ENCODE measurements at places on chromosomes 1 and 21. TPM values are rescaled to one million over a fixed set of nuclear protein-coding genes. Genes with fewer than 3 reads are reported as not detected.

DNA sequence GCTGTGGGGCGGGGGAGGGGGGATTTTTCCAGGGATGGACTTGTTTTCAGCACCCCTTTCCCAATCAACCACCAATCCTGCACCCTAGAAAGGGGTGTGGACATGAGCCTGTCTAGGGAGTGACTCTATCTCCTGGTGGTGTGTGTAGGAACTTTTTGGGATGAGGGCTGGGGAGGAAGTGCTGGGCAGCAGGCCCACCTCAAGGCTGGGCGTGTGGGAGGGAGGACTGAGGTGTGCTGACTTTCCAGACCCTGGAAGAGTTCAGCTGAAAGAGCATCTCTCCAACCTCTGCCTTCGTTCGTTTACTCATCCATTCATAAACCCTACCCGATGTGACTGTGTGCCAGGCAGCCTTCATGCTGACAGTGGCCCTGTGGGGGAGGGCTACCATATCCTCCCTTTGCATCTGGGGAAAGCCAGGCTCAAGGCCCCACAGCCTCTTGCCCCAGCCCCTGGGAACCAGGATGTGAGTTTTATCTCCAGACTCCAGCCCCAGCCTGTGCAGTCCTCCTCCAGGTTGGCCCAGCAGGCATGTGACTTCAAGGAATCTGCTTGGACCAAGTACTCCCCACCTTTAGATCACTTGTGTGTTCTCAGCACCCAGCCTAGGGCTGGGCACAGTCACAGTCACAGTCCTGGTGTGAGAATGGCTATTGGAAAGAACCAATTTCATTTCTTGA, 6.7 kb downstream of the KNCN start:
- no peak for DNase-seq
- H3K27ac ChIP-seq: no peak overlapping the region
- peaks cover 8% of the 10 kb centered on the region for H3K4me1 ChIP-seq

- DNase-seq: no peak
- peaks cover 21% of the 10 kb centered on the region for H3K36me3 ChIP-seq
- no peak overlapping the region for H3K4me3 ChIP-seq
Observed at GRCh38 chr1:193265716-193266115, 79.3 kb upstream of the B3GALT2 start.

DNA sequence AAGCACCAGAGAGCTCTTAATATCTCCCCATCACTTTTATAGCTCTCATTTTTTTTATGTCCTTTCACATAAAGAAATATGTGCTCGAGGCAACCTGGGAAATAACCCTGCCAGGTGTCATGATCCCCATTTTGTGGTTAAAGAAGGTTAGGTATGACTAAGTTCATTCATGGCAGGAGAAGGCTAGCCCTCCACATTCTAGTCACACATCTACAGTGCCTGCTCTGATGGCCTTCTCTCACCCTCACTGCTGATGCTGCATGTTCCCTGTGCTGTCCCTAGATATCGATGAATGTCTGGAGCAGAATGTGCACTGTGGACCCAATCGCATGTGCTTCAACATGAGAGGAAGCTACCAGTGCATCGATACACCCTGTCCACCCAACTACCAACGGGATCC, 187.5 kb downstream of the TPR start:
- no peak for DNase-seq
- H3K4me3 ChIP-seq: no peak overlapping the region
- no peaks in the 10 kb centered on the region for H3K36me3 ChIP-seq
- peaks cover 15% of the 10 kb centered on the region for H3K4me1 ChIP-seq
- H3K27me3 ChIP-seq: peaks cover 4% of the 10 kb centered on the region

- H3K36me3 ChIP-seq: no peaks in the 10 kb centered on the region
- H3K4me3 ChIP-seq: peak overlapping the region; percentile 54
- no peak overlapping the region for H3K27ac ChIP-seq
- DNase-seq: no peak
- H3K27me3 ChIP-seq: peaks cover 24% of the 10 kb centered on the region
Observed at GRCh38 chr1:21659924-21660326, 9.2 kb downstream of the RAP1GAP start.

DNA sequence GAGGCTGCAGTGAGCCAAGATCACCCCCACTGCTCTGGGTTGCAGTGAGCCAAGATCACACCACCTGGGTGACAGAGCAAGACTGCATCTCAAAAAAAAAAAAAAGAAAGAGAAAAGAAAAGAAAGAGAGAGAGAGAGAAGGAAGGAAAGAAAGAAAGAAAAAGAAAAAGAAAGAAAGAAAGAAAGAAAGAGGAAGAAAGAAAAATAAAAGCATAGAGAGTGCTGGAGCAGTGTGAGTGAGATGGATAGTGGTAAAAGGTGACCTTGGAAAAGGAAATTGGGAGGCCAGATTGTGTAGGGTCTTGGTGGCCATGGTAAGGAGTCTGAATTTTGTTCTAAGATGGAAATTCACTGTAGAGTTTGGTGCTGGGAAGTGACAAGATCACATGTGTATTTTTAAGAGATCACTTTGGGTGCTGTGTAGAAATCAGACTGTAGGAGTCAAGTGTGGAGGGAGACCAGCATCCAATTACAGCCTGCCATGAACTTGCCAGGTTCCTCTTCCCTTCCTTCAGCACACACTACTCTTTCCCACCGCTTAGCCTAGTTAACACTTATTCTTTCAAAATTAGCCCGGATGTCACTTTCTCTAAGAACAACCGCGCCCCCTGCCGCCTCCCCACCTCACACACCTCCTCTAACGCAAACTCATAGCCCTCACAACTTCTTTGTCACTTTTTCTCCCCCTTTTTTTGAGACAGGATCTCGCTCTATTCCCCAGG, 17.9 kb downstream of the MTX1 start:
- DNase-seq: peak; percentile 94
- peaks cover 6% of the 10 kb centered on the region for H3K36me3 ChIP-seq

DNA sequence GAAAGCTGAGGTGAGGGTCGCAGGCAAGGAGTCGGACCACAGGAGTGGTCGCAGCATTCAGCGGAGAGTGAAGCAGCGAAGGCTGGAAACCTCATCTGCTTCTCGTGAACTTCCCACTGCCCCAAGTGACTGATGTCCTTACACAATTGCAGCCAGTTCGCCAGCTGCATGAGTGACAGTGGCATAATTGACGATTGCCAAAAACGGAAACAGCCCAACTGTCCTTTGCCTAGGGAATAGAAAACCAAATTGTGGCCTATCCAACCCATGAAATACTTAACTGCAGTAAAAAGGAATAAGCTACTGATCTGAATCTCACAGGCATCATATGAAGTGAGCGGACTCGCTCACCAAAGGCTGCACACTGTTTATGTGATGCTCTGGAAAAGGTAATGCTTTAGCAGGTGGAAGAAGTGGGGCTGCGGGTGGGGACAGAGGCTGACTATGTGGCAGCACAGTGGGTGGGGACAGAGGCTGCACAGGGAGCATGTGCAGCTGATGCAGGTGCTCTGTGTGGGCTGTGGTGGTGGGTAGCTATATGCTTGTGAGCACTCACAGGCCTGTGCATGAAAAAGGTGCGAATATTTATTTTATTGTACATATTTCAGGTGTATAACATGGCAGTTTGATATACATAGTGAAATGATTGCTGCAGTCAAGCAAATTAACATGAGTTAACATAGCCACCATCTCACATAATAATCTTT, 4.2 kb upstream of the NLRP3 start:
- peaks cover 54% of the 10 kb centered on the region for H3K4me1 ChIP-seq
- no peak overlapping the region for H3K4me3 ChIP-seq
- no peak overlapping the region for H3K27ac ChIP-seq
- H3K27me3 ChIP-seq: no peaks in the 10 kb centered on the region
- no peaks in the 10 kb centered on the region for H3K36me3 ChIP-seq

GRCh38 chr1:212686591-212686990, 13.0 kb downstream of the BATF3 start:
- H3K36me3 ChIP-seq: peaks cover 40% of the 10 kb centered on the region
- H3K27ac ChIP-seq: no peak overlapping the region
- no peaks in the 10 kb centered on the region for H3K27me3 ChIP-seq
- H3K4me3 ChIP-seq: no peak overlapping the region

DNA sequence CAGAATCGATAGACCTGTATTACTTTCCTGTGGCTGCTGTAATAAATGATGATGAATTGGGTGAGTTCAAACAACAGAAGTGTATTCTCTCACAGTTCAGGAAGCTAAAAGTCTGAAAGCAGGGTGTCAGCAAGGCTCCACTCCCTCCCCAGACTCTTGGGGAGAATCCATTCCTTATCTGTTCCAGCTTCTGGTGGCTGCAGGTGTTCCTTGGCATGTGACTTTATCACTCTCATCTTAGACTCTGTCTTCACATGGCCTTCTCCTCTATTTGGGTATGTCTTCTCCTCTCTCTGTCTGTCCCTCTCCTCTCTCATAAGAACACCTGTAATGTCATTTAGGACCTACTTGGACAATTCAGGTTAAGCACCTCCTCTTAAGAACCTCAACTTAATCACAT, 44.1 kb upstream of the SLC2A1 start:
- no peaks in the 10 kb centered on the region for H3K27me3 ChIP-seq
- no peak overlapping the region for H3K4me3 ChIP-seq
- no peaks in the 10 kb centered on the region for H3K4me1 ChIP-seq
- no peak for DNase-seq
- no peak overlapping the region for H3K27ac ChIP-seq

GRCh38 chr1:240613356-240614142, 1.6 kb upstream of the GREM2 start:
- H3K36me3 ChIP-seq: no peaks in the 10 kb centered on the region
- H3K27ac ChIP-seq: no peak overlapping the region
- H3K27me3 ChIP-seq: peaks cover 48% of the 10 kb centered on the region
- DNase-seq: no peak
- H3K4me1 ChIP-seq: peaks cover 20% of the 10 kb centered on the region
- H3K4me3 ChIP-seq: no peak overlapping the region

DNA sequence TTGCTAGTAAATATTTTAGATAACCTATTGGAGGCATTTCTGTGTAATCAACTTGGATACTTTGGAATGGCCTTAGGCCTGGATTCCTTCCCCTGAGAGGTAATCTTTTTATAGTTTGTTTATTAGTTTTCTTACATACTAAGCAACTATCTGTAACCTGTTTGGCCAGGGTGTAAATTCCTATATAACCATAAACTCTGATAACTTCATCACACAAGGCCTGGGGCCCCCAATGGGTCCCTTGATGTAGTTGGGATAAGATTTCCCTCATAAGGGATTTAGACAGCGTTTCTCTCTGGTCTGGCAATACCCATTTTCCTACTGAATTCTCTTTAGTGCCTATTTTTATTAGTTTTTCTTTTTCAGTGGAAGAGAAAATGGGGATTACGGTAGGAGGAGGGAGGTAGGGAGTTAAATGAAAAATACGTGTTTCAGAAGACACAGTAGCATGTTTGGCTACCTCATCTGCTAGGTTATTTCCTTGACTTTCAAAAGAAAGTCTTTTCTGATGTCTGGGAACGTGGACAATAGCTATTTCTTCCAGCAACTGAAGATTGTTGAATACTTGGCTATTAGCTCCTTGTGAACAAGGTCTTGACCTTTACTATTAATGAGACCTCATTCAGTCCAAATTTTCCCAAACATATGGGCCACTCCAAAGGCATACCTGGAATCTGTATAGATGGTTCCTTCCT, 7.4 kb upstream of the AADACL3 start:
- H3K36me3 ChIP-seq: no peaks in the 10 kb centered on the region
- no peak overlapping the region for H3K4me3 ChIP-seq
- H3K27me3 ChIP-seq: peaks cover 5% of the 10 kb centered on the region
- no peak for DNase-seq

GRCh38 chr1:235019961-235020360, 108.7 kb downstream of the TOMM20 start:
- peaks cover 9% of the 10 kb centered on the region for H3K36me3 ChIP-seq
- H3K27me3 ChIP-seq: no peaks in the 10 kb centered on the region
- no peak overlapping the region for H3K4me3 ChIP-seq
- peaks cover 60% of the 10 kb centered on the region for H3K4me1 ChIP-seq
- DNase-seq: no peak
- H3K27ac ChIP-seq: no peak overlapping the region

DNA sequence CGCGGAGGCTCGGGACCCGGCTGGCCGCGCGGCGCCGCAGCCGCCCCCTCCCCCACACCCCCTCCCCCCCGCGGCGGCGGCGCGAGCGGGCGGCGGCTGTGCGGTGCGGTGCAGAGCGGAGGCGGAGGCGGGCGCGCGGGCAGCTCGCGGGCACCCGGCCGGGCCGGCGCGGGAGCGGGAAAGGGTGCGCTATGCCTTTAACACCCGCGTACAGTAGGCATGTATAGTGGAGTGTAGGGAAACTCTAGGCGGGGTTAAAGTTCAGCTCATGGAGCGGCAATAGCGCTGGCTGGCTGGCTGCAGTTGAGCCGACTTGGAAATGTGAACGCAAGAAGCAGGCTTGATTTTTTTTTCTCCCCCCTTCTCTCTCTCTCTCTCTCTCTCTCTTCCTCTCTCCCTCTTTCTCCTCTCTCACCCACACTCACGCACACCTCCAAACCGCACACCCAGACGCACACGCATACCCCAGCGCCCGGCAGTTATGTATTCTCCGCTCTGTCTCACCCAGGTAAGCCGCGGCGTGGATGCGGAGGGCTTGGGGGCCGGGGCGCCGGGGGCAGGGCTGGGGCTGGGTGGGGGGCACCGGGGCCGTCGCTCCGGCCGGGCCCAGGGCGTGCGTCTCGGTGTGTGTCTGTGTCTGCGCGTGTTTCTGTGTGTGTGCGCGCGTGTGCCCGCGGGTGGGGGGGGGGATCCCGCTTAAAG, at the start of gene NFIA:
Gene NFIA, plus strand, starts transcription at position 251 of the 702 bp plus-strand sequence.
- H3K4me3 ChIP-seq: peak within 1 kb of the TSS; percentile 85
- no peaks in the 10 kb centered on the region for H3K36me3 ChIP-seq
- H3K27me3 ChIP-seq: peaks cover 8% of the 10 kb centered on the region

The MTARC2 gene
- total RNA-seq: not detected

DNA sequence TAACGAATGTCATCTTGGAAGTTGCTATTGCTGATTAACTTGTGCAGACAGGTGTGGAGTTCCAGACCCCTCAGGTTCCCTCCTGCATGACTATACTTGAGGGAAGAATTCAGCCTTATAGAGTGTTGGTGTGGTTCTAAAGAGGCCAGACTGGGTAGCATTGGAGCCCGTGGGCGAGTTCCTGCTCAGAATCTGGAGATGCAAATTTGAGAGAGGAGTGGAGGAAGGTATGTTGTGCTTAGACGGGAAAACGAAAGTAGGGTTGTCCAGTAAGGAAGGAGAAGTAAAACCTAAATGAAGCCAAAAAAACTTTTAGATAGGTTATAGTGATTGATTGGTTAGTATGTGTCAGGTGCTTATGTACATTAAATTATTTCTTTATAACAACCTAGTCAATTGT, 79.2 kb downstream of the ZNF326 start:
- no peak overlapping the region for H3K27ac ChIP-seq
- H3K4me3 ChIP-seq: no peak overlapping the region
- H3K36me3 ChIP-seq: no peaks in the 10 kb centered on the region
- DNase-seq: no peak

DNA sequence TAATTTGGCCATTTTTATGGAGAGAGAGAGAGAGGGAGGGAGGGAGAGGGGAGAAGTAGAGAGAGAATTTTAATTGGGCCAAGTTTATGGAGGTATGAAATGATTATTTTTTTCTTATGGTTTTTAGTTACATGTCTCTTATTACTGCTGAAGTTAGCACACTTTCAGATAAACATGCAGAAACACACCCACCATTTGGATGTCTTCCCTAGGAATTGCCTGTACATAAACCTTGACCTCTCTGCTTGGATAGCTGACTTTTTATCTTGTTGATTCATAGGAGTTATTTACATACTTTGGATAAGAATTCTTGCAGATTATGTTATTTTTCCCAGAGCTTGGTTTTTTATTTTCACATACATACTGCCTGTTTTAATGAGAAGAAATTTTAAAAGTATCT, 310.2 kb upstream of the ADAMTS5 start:
- H3K4me1 ChIP-seq: no peaks in the 10 kb centered on the region
- no peak overlapping the region for H3K4me3 ChIP-seq
- H3K27me3 ChIP-seq: no peaks in the 10 kb centered on the region

GRCh38 chr1:12640237-12640957, 3.5 kb upstream of the AADACL4 start:
- H3K4me1 ChIP-seq: no peaks in the 10 kb centered on the region
- no peak overlapping the region for H3K27ac ChIP-seq
- peaks cover 2% of the 10 kb centered on the region for H3K36me3 ChIP-seq
- DNase-seq: no peak
- H3K27me3 ChIP-seq: peaks cover 3% of the 10 kb centered on the region
